ENCODE measurements at places on chromosomes 7 and 10.

GRCh38 chr7:81143856-81144255 lies 225.0 kb upstream of the SEMA3C start:
- no peak for DNase-seq

DNA sequence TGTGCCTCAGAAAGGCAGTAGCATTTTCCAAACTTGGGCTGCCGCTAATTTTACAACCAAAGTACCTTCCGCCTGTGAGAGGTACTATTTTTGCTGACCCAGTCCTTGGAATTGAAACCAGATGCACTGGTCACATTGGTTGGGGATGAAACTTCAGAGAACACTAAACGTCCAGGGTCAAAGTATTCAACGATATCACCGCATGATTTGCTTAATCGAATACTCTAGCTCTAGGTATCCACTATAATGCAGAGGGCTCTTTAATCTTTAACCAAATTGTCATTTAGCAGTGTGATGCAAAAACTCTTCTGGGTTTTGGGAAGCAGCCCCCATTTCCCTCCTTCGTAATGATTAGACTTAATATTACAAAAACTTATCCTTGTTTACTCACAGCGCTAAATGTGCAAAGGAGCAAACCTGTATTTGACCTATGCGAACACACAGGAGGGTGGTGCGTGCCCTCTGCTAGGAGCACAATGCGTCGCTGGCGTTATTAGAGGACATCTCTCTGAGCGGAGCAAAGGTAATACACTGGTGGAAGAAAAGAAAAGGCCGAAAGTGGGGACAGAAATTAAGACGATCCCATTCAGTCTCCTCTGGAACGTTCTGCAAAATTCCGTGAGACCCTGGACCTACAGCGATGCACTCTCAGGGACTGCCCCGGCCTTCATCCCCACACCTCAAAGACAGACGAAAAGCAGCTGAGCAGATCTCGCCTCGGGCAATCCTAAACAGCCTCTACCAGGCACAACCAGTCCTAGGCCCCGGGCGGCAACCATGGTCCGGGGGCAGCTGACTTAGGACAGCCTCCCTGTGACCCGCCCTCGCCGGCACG lies 916 bp upstream of the EEPD1 start:
- peak; percentile 13 for DNase-seq

GRCh38 chr7:27695096-27695495 lies 32.4 kb upstream of the HIBADH start:
- no peak for DNase-seq

GRCh38 chr10:88213065-88213605 lies 349.7 kb downstream of the PTEN start:
- no peak for DNase-seq

DNA sequence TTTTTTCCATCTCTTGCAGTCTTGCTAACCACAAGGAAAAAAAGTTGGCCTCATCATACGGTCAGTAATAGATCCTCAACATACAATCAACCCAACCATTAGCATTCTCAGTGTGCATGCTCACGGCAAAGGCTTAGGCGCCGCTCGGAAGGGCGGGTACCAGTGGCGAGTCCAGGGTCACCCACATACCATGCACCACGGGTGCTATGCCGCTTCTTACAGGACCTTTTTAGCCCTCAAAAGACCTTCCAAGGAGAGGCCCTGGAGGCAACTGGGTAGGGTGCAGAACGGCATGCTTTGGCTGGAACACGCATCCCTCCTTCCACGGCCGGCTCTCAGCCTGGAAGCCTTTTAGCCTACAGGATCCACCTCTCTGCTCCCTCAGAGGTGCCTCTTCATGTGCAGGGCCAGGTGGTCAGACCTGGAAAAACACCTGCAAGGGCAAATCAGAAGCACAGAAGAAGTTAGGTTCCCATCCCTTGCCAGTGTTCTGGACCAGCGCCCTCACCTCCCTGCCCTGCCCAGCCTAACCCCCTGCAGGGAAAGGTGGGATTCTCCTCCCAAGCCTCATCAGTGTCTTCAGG lies 5.8 kb downstream of the KLF6 start:
- peak; percentile 52 for DNase-seq

GRCh38 chr10:131238669-131239280 lies 72.7 kb downstream of the TCERG1L start:
- no peak for DNase-seq
